ENCODE measurements at places on chromosomes 11 and 22.

GRCh38 chr11:91981995-91982394, 242.6 kb upstream of the FAT3 start:
- no peak for DNase-seq

- DNase-seq, result no peak
Measured at GRCh38 chr11:122139595-122139866, 23.5 kb upstream of the BLID start.

- DNase-seq, result no peak
Measured at GRCh38 chr22:32281072-32281471, 25.9 kb upstream of the SLC5A4 start.

DNA sequence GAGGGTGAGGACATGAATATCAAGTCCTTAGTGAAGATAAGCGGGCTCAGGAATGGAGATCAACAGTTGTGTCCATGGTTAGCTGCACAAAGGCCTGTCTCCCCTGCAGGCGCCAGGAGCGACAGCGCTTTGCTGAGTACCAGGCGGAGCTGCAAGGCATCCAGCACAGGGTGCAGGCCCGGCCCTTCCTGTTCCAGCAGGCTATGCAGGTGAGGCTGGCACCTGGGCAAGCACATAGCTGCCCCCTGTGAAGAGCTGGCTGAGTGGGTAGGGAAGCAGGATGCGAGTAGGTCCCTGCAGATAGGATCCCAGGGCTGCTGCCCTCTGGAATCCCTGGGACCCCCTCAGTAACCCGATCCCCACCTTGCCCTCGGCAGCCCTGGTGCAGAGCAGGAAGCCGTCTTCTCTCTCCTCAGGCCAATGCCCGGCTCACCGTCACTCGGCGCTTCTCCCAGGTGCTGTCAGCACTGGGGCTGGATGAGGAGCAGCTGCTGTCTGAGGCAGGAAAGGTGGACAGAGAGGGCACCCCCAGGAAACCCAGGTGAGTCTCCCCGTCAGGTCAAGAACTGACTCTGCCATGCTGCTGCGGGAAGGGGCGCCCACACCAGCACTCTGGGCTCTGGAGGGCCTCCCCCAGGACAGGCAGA, 2.6 kb upstream of the SART1 start:
- no peak for DNase-seq

DNA sequence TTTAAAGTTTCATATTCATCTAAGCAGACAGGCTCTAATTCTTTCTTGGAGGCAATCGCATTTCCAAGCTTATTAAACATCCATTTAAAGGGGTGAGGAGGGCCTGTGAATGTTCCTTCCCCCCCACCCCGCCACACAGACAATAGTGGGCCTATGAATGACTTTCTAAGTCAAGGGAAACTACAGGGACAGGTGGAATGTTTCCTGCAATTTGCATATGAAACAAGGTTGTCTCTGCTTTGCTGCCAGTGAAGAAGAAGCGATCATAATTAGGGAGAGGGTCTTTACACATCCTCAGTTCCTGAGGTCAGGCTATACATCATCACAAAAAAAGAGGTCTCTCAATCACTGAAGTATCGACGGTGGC, 127.9 kb upstream of the OPCML start:
- no peak for DNase-seq

- DNase-seq, result no peak
Measured at GRCh38 chr11:20966489-20966888, 297.1 kb downstream of the NELL1 start.

GRCh38 chr11:84963240-84963639, 663.9 kb downstream of the DLG2 start:
- DNase-seq, result no peak
